CD4-positive, alpha-beta T cell treated with Interleukin-15 for 1 hour (primary cell): ENCODE measurements at places on chromosomes 2 and 18.
A peak's percentile ranks its signal among the peaks of the same experiment; 100 is the strongest.

- DNase-seq = no peak
Measured at GRCh38 chr18:11512096-11513025, 97.0 kb upstream of the SLC35G4 start.

DNA sequence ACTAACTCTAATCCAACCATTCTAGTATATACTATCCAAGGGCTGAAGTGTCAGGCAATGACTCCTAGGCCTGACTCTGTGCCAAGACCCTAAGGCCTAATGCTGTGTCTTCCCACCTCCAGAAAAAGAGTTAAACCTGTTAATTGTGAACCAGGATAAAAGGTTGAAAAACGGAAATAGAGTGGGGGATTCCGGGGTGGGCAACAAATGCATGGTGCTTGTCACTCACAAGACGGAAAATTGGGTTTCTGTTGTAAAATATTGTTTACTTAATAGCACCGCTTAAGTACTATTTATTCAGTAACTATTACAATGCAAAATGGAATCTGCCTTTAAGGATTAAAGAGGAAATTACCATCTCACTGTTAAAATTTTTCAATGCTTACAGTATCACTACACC, 3.2 kb downstream of the STK17B start:
- DNase-seq = no peak

DNA sequence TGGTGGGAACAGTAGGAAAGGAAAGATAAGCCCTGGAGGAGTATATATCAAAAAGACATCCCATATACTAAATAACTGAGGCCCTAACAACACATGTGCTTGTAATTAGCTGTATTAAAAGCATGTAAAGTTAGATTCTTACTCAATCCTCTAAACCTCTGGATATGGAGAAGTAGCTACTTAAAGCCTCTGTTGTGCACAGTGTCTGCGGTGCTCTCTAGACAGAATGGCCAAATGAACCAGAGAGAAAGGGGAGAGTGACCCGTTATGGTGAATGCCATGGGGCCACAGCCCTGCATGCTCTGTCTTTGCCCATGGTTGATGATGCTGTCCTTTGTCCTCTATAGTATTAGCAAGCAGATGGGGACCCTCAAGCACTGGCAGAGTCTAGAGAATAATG, 104.4 kb upstream of the SLC8A1 start:
- no peak for DNase-seq

DNA sequence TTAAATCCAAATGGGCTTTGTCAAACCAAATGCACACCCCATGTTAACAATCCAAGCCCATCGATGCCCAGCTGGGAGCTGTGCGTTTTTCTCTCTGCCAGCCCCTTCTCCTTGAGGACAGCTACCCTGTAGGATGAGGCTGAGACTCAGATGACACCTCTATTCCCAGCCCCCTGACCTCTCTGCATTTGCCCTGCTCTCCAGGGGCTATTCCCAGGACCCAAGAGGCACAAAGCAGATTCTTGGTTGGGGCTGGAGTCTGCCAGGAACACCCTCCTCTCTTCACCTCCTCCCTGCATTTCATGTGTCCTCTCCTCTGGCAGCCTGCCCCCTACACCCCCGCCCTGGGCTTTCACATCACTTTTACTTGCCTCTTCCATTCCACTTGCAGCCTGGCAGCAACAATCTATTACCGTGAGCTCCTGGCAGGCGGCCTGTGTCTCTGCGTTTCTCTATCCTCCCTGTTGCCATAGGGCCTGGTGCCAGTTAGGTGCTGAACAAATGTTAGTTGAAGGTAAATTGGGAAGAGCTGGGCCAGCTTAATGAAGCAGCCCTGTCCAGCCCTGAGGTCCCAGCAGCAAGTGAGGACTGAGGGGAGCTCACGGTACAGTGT, 51.8 kb downstream of the ADD2 start:
- no peak for DNase-seq

- no peak for DNase-seq
Measured at GRCh38 chr2:176582990-176583481, 313.8 kb downstream of the MTX2 start.

DNA sequence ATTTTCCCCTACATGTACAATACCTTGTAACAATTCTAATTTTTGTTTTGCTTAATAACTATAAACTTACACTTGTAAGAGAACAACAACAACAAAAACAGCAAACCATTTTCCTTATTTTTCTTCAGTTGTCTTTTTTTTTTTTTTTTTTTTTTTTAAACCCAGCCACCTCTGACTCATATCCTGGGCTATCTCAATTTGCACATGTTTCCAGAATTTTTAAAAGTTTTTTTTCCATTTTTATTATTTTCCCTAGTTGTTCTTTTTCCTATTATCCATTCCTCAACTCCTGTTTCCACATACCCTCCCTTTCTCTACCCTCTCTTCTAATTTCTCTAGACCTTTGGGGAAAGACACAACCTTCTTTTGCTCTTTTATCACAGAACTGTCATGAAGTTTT, 112.5 kb downstream of the EFEMP1 start:
- DNase-seq = no peak

- no peak for DNase-seq
Measured at GRCh38 chr2:177207101-177207500, 5.5 kb upstream of the HNRNPA3 start.

DNA sequence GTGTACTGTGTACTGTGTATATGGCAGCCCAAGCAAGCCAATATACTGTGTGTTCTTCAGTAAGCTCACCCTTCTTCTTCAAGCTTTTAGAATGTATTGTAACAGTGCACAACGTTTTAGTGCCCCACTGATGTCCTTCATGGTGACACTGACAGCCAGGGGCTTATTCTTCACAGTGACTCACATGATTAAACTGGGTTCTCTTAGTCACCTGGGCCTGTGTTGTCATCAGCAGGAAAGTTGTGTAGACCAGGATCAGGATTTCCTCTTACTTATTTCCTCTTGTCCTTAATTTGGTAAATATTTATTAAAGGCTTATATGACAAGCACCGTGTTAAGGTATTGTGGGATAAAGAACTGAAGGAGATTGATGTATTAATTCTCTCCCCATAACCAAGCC, 67.9 kb upstream of the THOC1 start:
- no peak for DNase-seq

GRCh38 chr2:207600231-207600630, 25.0 kb downstream of the METTL21A start:
- no peak for DNase-seq

- DNase-seq = no peak
Measured at GRCh38 chr2:234596696-234597575, 100.1 kb upstream of the ARL4C start.

GRCh38 chr2:232476045-232476444, 11.6 kb downstream of the ECEL1 start:
- DNase-seq = no peak

DNA sequence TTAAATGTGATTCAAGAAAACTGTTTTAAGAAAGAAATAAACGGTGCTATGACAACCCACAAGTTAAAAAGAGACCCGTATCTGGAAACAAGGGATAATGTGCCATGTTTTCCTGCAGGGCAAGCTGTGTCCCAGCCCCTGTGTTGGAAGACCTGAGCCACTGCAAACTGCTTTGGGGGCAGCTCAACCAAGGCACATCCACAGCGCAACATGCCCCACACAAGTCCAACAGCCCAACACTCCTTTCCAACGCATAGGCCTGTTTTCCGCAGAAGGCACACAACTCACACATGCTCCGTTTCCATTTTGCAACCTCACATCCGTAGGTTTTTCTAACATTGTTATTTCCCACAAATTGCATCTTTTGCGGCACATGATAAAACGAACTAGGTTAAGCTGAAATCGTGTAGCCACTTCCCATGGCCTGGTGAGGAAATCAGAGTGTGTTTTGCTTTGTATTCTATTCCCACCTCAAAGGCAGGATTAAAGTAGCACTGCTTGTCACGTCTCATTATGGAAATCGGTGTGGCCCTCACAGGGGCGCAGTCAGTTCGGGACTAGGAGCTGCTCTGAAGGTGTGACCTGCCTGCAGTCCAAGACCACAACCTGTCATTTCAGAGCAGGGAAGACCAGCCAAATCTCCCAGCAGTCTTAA, 50.5 kb upstream of the ZNF516 start:
- DNase-seq = no peak

DNA sequence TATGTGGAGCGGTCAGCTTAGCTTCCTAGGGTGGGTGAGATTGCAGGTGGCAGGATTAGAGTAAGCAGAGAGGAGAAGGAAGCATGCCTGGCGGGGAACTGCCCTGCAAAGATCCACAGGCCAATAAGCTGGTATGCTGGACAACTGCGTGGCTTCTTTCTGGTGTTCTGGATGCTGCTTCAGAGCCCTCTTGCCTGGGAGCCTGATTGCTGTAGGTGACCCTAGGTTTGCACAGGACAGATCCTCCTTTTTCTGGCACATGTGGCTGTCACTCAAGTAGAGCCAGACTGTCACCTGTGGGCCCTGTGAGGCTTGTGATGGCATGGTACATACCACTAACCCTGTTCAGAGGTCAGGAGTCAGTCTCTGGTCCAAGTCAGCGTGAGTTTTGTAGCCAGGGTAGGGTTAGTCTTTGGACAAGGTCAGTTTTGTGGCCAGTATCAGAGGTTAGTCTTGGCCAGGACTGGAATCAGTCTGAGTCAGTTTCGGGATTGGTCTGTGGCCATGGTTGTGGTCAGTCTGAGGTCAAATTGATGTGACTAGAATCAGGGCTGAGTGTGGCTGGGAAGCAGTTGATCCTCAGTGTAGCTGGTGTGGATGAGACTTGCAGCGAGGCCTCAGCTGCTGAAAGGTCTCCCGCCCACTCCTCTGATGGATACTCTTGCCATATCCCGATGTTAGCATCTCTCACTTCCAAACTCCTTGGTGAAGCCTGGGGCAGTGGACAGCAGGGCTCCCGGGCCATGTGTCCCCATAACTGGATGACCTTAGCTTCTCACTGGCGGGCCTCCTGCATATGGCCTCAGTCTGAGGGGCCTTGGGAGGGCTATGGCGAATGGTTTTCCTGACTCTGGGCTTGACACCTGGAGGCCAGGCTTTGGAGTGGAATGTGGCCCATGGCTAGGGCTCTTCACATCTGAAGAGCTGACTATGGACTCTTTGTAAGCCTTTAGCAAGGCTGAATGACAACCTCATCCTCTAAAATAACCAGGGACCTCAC, 260.5 kb downstream of the DYSF start:
- DNase-seq = no peak

DNA sequence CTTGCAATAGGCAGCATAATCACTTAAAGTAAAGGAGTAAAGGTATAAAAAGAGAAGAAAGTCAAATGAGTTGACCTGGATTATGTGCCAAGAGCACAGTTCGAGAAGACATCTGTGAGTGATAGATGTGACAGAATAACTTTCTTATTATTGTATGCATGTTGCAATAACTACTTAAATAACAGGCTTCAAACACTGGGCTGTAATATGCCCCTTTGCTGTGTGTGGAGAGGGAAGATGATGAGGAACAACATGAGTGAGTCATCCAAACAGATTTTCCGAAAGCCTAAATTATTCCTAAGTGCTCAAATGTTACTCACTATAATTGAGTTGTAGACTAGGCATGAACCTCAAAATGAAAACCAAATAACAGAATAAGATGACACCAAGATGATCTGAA, 328.1 kb downstream of the EXOC6B start:
- no peak for DNase-seq

GRCh38 chr18:69102959-69103358, 297.7 kb upstream of the DOK6 start:
- no peak for DNase-seq

DNA sequence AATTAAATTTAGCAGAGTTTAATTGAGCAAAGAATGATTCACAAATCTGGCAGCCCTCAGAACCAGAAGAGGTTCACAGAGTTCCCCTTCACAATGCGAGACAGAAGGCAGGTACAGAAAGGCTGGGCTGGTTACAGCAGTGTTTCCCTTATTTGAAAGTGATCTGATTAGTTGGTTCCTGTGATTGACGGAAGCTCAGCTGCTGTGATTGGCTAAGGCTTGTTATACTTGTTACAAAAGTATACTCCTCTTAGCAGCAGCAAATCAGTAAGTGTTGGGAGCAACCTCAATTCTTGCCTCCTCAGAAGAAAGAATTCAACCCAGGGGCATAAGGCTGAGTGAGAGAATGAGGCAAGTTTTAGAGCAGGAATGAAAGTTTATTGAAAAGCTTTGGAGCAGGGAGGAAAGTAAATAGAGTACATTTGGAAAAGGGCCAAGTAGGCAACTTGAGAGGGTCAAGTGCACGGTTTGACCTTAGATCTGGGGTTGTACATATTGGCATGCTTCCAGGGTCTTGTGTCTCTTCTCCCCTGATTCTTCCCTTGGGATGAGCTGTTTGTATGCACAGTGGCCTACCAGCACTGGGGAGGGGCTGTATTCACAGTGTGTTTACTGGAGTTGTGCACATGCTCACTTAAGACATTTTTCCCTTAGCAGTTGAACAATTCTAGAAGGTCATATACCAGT, 431.8 kb upstream of the RAB12 start:
- no peak for DNase-seq

- no peak for DNase-seq
Measured at GRCh38 chr2:45014016-45014702, 4.9 kb upstream of the SIX2 start.

DNA sequence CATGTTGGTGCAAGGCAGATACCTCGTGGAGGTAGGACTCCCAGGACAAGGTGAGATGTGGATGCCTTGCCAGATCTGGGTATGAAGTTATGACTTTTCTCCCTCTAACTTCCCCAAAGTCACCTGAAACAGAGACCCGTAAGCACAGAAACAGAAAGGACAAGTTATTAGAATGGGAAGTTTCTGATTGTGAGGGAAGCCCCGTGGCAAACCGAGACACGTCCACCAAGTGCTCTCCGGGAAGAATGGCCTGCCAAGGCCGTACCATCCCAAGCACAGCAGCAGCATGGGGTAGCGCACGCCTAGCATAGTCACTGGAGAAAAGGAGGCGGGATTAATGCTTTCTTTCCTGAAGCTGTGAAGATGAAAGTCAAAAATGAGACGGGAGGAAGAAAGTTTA, 110.6 kb downstream of the ZNF532 start:
- DNase-seq = no peak

DNA sequence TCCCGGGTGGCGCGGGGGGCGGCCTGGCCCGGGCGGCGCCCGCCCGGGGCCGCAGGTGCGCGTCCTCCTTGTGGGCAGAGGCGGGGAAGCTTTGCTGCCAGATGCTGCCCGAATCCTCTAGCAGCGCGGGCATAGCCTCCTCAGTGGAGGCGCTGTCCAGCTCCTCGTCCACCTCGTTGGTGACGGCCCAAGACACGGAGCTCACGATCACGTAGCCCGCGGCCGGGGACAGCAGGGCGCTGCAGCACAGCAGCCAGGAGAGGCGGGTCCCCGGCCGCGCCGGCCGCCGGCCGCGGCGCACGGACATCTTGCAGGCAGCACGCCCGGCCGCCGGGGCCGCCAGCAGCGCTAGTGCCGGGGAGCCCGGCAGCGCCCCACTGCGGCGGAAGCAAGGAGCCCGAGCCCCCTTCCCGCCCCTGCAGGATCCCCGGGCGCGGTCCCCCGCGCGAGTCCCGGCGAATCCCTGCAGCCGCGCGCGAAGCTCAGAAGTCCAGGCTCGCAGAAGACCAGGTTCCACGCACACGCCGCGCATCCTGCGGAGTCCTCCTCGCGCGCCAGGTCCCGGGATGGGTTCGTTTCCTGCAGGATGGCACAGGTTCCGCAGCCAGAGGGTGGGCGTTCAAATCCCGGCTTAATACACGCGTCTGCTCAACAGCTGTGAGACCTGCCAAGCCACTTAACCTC, at the start of gene CREG2:
Gene CREG2 (minus strand): TSS at position 353 of the 684 bp plus-strand sequence. CDS start 46 bp downstream, at position 307.
- DNase-seq = peak; percentile 33
